ENCODE measurements at places on chromosomes 6 and 20.

DNA sequence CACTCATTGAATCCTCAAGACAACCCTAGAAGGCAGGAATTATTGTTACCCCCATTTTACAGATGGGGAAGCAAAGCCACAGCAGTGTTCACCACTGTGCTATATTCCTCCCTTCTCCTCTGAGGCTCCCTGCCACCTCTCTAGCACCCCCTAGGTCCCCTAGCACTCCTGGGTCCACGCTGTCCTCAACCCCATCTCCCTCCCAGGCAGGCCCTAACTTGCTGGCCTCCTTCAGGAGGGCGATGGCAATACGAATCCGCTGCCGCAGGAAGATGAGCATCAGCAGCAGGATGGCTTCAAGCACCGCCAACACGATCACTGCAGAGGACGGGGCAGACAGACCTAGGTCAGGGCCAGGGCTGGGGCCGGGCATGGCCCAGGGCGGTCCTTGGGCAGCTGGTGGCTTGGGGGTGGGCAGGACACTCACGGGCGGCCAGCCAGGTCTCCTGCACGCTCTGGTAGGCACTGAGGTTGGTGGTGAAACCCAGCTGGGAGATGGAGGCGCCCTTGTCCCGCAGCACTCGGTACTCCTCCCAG lies 7.8 kb upstream of the NEU1 start:
- DNase-seq = no peak

DNA sequence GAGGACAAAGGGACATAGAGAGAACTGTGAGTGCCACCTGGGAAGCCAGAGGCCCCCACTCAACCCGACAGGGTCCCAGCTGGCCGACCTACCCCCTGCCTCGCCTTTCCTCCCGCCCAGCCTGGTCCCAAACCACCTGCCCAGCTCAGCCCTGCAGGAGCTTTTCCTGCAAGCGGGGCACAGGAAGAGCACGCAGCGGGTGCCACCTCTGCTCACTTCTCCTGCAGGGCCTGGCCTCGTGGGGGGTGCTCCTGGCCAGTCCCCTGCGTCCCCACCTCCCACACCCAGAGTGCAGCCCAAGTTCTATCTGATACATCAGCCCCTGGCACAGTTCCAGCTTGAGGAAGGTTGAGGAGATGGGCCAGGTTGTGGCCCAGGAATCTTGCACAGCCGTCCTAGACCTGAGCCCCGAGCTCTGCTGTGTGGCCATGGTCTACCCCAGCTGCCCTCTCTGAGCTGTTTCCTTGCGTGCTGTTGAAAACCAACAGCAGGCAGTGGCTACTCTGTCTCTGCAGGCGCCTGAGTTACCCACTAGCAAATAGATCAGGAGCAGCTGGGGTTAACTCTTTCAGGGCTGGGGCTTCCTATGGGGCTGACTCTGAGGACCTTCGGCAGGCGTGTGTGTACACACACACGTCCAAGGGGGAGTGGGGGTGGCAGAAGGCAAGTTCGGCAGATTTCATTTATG lies 1.7 kb downstream of the NECAB3 start:
- DNase-seq = no peak

DNA sequence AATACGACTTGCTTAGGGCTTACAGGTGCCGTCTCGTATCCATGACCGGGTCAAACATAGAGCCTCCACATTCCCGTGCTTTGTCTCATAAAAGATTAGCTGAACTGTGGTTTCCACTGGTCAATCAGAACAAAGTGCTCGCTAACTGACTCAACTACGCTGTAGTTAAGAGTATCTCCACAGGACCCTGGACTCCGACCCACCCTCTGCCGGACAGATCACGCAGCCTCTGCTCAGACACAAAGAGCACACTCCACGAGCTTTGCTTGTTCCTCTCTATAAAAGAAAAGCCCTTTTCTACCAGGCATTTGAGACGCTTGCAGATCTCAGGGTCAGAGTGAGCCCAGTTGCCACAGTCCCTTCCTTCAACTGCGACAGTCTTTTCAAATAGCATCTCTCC lies 298.7 kb upstream of the CDH4 start:
- no peak for DNase-seq

DNA sequence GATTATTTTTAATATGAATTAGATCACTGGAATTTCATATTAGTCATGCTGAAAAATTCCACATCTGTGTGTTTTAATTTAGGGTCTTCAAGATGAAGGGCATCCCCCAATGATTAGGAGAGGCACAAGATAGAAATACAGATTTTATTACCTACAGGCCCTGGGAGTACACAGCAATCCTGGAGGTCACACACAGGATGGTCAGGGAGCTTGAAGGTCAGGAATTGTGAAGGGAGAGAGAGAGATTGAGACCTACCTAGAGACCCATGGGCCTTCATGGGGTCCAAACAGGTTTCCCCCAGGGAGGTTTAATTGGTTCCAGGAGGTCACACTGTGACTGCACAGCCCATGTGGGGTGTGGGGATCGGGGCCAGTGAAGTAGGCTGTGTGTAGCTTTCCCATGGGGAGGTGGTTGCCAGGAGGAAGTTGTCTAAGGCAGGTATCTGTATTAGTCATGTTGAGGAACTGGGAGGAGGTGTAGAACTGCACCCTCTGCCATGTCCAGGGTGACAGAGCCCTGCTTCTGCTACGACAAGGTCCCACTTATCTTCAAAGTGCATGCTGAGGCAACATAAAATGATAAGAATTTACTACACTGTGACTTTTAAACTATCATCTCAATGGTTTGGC lies 18.3 kb downstream of the SNX9 start:
- DNase-seq = no peak

GRCh38 chr6:149392093-149392492 lies 8.0 kb upstream of the SUMO4 start:
- no peak for DNase-seq

GRCh38 chr6:151324488-151324825 lies 66.9 kb downstream of the ZBTB2 start:
- DNase-seq = no peak

GRCh38 chr6:154197196-154197860 lies 158.3 kb downstream of the OPRM1 start:
- DNase-seq = peak; percentile 45

DNA sequence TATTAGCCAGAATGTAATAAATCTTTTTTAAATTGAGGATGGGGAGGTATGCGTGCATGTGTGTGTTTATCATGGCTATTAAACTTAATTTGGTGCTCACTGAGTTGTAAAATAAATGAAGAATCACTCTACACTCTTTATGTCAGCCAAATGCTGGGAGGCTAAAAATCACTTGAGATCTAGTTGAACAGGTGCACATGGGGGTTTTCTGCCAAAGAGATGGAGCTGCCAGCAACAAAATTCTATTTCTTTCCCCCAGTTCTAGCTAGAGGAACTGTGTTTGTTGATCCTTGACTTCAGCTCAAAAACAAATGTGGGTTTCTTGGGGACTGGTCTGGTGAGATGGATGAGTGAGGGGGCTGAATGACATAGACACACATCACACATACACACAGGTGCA lies 183.3 kb upstream of the BTBD3 start:
- DNase-seq = no peak

- DNase-seq = peak; percentile 41
Observed at GRCh38 chr6:139154881-139155547, 20.1 kb downstream of the HECA start.

GRCh38 chr6:161198176-161198575 lies 75.7 kb downstream of the AGPAT4 start:
- DNase-seq = peak; percentile 61

DNA sequence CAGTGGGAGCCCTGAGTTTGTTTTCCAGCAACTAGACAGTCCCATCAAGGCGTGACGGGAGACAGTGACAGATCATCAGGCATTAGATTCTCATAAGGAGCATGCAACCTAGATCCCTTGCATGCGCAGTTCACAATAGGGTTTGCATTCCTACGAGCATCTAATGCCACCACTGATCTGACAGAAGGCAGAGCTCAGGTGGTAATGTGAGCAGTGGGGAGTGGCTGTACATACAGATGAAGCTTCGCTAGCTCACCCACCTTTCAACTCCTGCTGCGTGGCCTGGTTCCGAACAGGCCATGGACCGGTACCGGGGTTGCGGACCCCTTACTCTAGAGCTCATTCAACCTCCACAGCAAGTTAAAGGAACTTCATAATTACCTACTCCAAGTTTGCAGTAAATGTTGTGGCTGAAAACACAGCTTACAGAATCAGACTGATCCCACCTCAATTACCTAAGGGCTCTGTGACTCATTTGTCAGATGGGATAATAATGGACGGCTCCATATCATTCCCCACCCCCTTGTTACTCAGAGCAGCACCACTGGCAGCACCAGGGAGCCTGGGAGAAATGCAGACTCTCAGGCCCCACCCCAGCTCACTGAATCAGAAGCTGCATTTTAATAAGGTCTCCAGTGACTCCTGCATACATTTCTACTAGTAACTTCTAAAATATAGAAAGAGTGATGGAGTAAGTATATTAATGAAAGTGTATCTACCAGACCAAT lies 15.7 kb downstream of the PXMP4 start:
- DNase-seq = no peak

DNA sequence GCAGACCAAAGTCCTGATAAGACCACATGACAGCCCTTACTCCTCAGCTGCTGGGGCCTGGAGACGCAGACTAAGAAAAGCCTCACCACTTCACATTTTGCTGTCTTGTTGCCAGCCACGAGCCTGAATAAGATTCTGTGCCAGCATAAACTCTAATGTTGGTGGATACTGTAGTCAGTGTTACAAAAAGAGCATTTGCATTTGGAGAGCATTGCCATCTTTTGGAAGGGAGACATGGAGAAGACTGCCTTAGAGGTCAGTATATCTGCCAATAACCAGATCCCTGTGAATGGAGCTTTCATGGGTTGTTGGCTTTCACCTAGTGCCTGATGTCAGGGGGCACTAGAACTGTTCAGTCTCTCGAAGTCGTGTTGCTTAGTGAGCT lies 315.2 kb downstream of the ZFAND3 start:
- no peak for DNase-seq

GRCh38 chr6:89184344-89184743 lies 32.8 kb downstream of the GABRR1 start:
- no peak for DNase-seq

GRCh38 chr6:140462453-140463311 lies 1088.2 kb upstream of the CITED2 start:
- peak; percentile 58 for DNase-seq

DNA sequence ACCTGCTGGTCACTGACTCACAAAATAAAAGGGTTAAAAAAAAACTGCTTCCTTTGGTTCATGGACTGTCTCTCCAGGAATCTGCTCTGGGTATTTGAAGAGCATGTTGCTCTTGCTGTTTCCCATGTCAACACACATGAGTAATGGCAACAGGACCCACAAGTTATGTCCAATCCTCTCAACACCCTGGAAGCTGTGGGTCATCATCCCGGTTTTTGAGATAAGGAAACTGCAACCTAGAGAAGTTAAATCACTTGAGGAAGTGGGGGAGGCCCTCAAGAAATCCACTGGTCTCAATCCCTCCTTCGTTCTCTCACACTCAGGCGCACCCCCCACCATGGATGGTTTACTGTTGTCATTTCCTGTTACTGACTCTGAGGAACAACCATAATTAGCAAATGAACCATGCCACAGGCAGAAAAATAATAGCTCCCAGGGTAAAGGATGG lies 12.4 kb downstream of the MAP1LC3A start:
- DNase-seq = peak; percentile 65

GRCh38 chr6:76472858-76473257 lies 400.4 kb upstream of the IMPG1 start:
- DNase-seq = no peak

DNA sequence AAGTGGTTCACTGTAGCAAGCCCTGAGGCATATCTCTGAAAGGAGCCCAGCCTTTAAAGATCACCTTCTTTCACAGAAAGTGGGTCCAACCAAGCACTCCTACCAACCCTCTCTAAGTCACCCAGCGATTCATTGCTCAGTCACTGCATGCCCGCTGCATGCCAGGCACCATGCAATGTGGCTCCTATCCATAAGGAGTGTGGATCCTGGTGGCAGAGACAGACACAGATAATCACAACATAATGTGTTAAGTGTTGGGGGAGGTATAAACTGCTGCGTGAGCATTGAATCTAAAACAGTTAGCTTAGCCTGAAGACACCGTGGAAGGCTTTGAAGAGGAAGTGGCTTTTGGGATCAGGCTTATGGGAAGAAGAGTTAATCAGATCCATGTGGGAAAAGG lies 659.5 kb downstream of the PTPRT start:
- no peak for DNase-seq

DNA sequence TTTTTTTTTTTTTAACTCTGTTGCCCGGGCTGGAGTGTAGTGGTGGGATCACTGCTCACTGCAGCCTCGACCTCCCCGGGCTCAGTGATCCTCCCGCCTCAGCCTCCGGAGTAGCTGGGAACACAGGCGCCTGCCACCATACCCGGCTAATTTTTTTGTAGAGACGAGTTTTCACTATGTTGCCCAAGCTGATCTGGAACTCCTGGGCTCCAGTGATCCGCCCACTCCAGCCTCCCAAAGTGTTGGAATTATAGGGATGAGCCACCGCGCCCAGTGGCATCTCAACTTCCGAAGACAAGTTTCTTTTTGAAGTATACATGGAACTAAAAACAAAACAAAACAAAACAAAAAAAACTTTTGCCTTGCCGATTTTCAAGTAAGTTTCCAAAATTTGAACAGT lies 66.6 kb upstream of the ZNF184 start:
- no peak for DNase-seq

DNA sequence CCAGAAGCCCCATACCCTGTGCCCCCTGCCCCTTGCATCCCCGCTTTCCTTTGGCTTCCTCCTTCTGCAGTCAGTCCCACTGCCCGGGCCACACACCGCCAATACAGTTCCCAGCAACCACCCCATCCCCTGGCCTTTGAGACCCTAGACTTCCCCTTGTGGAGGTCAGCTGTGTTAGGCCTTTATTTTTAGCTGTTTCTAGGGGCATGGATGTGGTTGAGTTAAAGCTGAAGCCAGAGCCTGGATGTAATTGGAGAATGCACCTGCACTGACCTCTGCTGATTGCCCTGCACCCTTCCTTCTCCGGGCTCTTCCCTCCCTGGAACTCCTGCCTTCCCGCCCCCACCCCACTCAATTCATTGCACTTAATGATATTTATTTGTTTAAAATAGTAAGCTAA lies 33.9 kb downstream of the LYRM2 start:
- DNase-seq = no peak

- no peak for DNase-seq
Observed at GRCh38 chr20:49818816-49819215, 6.2 kb downstream of the SLC9A8 start.

DNA sequence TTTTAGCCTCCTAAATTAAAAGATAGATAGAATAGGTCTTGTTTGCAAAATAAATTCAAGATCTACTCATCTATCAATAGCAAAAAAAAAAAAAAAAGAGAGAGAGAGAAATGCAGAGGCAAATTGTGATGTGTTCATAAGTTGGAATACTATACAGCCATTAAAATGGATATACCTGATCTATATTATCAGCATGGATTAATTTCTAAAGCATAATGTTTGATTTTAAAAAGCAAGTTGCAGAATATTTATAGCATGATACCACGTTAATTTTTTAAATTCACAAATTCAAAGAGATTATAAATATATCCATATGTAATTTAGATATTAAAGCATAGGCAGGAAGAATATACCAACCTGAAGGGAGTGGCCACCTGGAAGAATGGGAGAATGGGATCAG lies 114.9 kb upstream of the PTPRT start:
- DNase-seq = no peak

GRCh38 chr6:169499848-169500247 lies 202.0 kb downstream of the WDR27 start:
- DNase-seq = no peak

GRCh38 chr20:20744170-20744725 lies 31.8 kb upstream of the RALGAPA2 start:
- no peak for DNase-seq

Data from fibroblast of skin of abdomen (primary cell).